ENCODE measurements at places on chromosomes 16 and 17.

- no peak for DNase-seq
- H3K4me1 ChIP-seq, result peaks cover 48% of the 10 kb centered on the region
- no peaks in the 10 kb centered on the region for H3K27me3 ChIP-seq
- peak overlapping the region; percentile 18 for H3K27ac ChIP-seq
Measured at GRCh38 chr16:30565526-30565925, 6.0 kb downstream of the ZNF688 start.

DNA sequence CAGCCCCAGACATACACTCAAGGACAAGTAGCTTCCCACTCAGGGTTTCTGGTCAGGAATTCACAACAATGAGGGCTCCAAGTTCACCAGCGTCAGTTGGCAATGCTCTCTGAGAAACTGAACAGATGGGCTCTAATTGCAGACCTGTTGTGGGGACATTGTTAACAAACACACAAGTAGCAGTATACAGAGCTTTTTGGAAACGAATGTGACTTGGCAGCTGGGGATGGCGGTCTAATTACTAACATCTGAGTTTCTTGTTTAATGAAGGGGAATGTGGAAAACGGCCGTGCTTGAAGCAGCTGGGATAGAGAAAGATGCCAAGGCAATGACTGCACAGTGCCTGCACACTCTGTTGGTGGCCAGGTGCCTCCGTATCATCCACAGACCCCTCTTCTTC, 316.1 kb upstream of the IRX3 start:
- H3K36me3 ChIP-seq, result no peaks in the 10 kb centered on the region
- no peak overlapping the region for H3K27ac ChIP-seq
- H3K4me3 ChIP-seq, result no peak overlapping the region
- no peaks in the 10 kb centered on the region for H3K4me1 ChIP-seq

DNA sequence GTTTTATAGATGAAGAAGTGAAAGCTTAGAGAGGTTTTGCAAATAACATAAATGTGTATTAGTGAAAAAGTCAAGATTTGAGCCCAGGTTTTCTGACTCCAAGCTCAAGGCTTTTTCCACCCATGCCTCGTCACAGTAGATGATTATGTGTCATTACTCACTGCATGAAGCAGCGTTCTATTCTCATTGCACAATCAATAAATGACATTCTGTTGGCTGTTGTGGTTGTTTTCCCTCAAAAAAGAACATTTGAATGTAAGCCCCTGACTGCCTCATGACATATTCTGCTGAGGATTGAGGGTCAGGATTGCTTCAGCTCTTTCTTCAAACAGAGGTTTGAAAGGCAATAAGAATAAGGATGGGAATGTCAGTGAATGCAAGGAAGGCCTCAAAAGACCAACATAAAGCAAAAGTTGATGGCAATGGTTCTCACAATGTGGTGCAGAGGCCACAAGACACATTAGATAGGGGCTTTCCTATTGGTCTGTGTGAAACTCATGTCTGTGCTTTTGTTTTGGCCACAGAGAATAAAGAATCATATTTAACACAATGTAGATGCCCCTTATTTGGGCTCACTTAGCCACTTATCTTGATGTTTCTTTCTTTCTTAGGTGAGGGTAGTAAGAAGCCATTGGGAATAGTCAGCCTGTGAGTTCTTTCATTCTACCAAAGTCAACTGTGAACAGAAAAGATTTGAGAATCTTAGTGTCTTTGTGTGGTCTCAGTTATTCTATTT, 5.4 kb upstream of the MMD start:
- no peak for DNase-seq
- H3K27ac ChIP-seq, result no peak overlapping the region
- peaks cover 48% of the 10 kb centered on the region for H3K27me3 ChIP-seq
- peaks cover 10% of the 10 kb centered on the region for H3K4me1 ChIP-seq
- H3K36me3 ChIP-seq, result no peaks in the 10 kb centered on the region

GRCh38 chr17:28072936-28073533, 30.6 kb downstream of the NLK start:
- no peak overlapping the region for H3K27ac ChIP-seq
- no peaks in the 10 kb centered on the region for H3K27me3 ChIP-seq
- peaks cover 58% of the 10 kb centered on the region for H3K4me1 ChIP-seq
- peaks cover 22% of the 10 kb centered on the region for H3K36me3 ChIP-seq

- no peaks in the 10 kb centered on the region for H3K36me3 ChIP-seq
- H3K4me3 ChIP-seq, result no peak overlapping the region
- no peaks in the 10 kb centered on the region for H3K27me3 ChIP-seq
- DNase-seq, result no peak
- H3K27ac ChIP-seq, result no peak overlapping the region
Measured at GRCh38 chr17:41322094-41322902, 6.8 kb upstream of the KRTAP17-1 start.

- no peaks in the 10 kb centered on the region for H3K36me3 ChIP-seq
- H3K4me1 ChIP-seq, result peaks cover 18% of the 10 kb centered on the region
- H3K4me3 ChIP-seq, result no peak overlapping the region
Measured at GRCh38 chr16:79099716-79100115, 500.8 kb downstream of the MAF start.

DNA sequence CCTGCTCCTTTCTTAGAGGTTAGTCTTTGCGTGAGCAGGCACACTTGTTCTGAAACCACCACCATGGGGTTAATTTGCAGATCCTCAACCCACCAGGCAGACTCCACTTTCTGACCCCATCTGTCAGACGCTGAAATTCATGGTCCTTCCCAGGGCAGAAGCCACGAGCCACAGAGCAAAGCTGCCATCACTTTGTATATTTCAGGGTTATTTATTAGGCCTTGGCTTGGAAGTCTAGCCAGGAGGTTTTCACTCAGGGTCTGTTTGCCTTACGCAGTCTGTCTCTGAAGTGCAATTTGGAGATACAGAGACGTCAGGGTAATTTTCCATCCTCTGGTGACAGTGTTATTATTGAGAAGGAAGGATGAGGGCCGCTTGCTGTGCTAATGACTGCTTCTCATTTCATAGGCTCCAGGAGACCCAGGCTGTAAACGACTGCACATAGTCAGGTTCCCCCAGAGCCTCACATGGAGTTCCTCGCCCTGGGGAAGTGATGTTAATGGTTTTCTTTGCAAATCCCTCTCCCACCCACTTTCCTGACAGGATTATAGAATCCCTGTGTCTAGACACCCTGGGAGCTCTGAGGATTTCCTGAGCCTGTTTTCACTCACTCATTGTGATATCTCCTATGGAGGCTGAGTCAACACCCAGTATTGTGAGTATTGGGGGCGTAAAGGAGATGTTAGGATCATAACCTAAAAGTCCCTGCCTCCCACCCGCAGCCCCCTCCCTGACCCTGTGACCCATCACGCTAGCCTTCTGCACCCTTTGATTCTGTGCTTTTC, 269.0 kb downstream of the ABCC12 start:
- DNase-seq, result no peak
- peaks cover 25% of the 10 kb centered on the region for H3K27me3 ChIP-seq
- H3K36me3 ChIP-seq, result no peaks in the 10 kb centered on the region

All from activated T-cell treated with anti-CD3 and anti-CD28 coated beads, Interleukin-2, amount 50 U/mL, for 24 hours (primary cell).